ENCODE measurements at places on chromosomes 5 and 9.

- no peak for DNase-seq
Measured at GRCh38 chr5:89267788-89268187, 384.8 kb upstream of the MEF2C start.

- no peak for DNase-seq
Measured at GRCh38 chr5:40976836-40977235, 67.5 kb downstream of the C7 start.

GRCh38 chr9:95027914-95028852, 289.3 kb downstream of the FANCC start:
- DNase-seq = no peak

DNA sequence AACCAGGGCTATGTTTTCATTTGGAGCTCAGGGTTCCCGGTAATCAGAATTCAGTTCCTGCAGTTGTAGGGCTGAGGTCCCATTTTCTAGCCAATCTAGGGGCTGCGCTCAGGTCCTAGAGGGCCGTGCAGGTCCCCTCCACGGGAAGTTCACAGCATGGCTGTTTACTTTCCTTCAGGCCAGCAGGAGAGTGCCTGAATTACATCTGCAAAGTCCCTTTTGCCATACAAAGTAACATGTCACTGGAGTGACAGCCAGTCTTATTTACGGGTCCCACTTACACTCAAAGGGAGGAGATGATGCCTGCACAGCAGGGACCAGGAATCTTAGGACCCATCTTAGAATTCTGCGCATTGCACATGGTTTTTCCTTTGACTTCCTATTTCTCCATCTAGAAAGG, 29.9 kb upstream of the TGFBI start:
- DNase-seq = no peak

DNA sequence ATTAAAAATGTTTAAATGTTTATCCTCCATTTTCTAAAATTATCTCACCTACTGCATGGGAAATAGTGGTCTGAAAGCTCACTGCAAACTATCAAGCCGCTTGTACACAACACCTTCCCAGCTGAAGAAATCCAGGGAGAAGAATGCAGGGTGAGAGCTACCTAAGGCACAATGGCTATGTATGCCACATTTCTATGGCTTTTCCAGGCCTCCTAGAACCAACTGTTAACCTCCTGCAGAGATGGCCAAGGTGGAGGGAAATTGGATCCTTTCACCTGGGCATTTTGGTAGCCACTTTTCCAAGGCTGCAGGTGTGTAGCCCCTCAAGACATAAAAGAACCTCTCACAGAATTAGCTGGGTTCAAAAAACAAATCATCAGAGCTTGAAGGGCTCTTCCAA, 286.4 kb downstream of the EBF1 start:
- DNase-seq = no peak

DNA sequence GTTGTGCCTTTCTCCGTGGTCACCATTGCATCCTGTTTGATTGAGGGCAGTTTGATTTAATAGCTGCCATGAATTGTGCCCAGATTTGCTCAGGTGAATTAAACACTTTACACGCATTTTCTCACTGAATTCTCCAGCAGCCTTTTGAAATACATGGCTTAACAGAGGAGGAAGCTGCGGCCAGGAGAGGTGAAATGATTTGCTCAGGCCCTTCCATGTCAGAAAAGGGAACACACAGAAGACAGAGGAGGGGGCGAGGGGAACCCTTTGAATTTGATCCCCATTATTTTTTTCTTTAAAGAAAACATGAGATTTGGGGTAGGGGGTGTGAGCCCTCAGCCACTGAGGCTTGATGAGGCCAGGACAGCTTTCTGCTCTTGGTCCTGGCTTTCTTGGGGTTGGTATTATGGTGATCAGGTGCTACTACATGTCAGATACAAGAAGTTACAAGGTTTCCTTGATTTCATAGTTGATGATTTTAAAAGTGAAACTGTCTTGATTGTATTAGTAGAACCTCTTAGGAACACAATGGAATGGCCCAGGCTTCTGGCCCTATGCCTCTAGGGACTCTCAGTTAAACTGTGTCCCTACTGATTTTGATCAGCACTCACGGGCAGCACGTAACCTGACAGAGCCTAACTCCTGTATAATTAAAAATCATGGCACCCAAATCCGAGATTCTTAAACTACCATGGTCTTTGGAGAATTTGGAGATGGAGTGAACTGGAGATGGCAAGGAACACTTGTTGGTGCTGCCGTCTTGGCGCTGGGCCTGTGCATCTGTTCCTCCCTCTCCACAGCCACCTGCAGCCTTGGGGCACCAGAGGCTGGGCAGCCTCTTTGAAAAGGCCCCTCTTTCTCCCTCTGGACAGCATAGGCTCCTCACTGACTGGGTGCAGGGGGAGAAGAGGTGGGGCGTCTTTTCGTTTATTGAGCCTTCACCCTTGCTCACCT, 107.9 kb downstream of the TRIO start:
- DNase-seq = no peak

All from esophagus squamous epithelium (tissue), 5 donors.